ENCODE measurements at places on chromosomes 3 and 15.

GRCh38 chr3:53641397-53641796 lies 147.0 kb downstream of the CACNA1D start:
- no peak for DNase-seq

- no peak for DNase-seq
Measured at GRCh38 chr3:23262766-23263165, 59.6 kb downstream of the UBE2E2 start.

DNA sequence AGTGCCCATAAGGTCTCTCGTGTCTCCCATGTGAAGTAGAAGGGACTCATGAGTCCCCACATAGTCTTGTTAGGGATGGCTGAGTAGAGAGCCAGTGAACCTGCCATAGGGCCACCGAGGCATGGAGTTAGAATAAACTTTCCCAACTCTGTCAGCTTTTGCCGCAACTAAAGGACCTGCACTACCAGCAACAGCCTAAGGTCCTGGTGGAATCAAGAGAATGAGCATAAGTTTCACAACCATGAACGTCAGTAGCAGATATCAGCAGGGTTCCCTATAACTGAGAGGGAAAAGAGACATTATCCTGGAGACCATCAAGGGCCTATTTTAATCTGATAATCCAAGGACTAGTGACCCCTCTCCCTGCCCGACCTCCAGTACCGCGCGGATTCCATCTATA lies 60.3 kb upstream of the FNDC3B start:
- no peak for DNase-seq

- DNase-seq, result no peak
Measured at GRCh38 chr3:12998648-12999047, 74.6 kb downstream of the IQSEC1 start.

GRCh38 chr3:130814691-130815472 lies 68.3 kb upstream of the PIK3R4 start:
- DNase-seq, result no peak

DNA sequence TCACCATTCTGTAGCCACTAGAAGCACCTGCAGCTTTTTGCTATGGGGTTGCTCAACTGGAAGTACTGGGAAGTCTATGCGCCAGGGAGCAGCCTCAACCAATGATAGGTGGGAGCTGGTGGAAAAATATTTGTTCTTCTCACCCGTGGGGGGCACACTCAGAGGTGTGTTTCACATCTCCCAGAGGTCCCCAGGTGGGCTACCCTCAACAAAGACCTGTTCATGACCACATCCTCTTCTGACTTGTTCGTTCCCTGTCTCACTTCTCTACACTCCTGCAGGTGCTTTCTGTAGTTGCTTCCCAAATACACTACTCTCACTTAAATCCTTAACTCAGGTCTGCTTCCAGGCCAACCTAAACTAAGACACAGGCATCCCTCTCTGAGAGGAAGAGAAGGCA lies 3.6 kb downstream of the CAMP start:
- DNase-seq, result no peak

- no peak for DNase-seq
Measured at GRCh38 chr3:124057420-124057819, 65.5 kb upstream of the ROPN1 start.
